ENCODE measurements at places on chromosomes 6 and 20.

DNA sequence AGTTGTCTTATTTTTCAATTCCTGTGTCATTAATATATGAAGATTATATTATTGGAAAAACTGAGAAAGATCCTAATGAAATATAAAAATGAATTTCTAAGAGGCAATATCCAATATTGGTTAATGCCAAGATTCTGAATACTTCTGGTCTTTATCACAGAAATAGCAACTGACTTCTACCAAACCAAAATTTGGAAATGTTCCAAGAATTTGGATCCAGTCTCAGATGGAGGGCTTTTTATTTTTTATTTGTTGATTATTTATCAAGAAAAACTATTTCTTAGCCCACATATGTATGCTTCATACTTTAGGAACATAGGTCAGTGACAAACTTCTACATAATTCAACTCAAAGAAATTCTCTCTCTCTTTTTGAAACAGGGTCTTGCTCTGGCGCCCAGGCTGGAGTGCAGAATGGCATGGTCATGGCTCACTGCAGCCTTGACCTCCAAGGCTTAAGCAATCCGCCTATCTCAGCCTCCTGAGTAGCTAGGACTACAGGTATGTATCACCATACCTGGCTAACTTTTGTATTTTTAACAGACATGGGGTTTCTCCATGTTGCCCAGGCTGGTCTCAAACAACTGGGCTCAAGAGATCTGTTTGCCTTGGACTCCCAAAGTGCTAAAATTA is 13.1 kb downstream of the NUP43 start:
- no peak for DNase-seq

- no peak for DNase-seq
Measured at GRCh38 chr20:33874129-33874528, 63.0 kb downstream of the CHMP4B start.

GRCh38 chr20:13105864-13106457 is 97.2 kb downstream of the SPTLC3 start:
- DNase-seq = no peak

DNA sequence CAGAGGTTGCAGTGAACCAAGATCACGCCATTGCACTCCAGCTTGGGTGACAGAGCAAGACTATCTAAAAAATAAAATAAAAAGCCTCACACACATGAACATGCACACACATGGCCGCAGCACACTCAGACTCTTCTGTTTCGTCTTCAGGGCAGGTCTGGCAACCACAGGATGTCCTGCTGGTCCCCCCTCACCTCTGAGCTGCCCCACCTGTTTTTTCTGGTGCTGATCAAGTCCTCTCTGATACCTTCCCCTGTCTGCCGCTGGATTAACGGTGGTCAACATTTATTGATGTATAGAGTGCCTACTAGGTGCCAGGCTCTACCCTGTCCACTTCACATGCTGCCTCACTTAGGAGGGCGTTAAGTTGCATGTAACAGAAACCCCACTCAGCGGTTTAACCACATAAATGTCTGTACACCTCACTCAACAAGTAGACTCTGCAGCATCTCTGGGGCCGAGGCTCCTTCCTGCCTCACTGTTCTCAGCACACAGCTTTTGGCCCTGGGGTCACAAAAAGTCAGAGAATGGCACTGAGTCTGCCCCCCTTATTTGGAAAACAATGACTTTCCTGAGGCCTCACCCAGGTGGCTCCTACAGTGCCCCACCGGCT is 4.5 kb upstream of the AP5S1 start:
- DNase-seq = no peak

GRCh38 chr20:51386586-51386985 is 155.9 kb downstream of the NFATC2 start:
- DNase-seq = peak; percentile 64

DNA sequence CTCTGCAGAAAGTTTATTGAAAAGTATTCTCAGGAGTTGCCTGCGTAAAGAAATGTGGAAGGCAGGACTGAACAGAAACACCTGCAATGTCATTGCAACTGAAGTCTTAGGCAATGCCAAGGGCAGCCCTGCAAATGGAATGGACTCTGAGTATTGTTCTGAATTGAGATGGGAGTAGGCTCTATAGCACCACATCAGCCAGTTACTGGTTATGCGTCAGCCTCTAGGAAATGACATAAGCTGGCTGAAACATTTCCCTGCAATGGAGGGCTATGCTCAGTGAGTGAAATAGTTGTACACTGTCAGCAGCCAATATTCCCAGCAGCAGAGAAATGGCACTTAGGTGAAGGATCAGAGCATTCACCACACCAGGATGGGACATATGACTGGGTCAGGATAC is 13.8 kb upstream of the GJE1 start:
- no peak for DNase-seq

DNA sequence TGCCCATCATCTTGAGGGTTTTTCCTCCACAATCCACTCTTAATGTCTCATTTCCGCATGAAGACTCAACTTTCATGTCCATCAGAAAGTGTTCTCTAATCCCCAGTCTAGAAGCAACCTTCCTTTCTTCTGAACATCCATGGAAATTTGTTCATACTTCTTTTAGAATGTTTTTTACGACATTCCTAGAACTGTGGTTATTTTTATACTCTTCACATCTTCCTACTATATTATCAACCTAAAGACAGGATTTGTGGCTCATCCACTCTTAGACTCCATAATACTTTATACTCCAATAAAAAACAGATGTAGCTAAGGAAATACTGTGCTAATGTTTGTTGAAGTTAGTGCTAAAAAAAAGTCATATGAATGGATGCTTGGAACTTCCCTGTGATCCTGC is 1.4 kb upstream of the CAP2 start:
- no peak for DNase-seq

DNA sequence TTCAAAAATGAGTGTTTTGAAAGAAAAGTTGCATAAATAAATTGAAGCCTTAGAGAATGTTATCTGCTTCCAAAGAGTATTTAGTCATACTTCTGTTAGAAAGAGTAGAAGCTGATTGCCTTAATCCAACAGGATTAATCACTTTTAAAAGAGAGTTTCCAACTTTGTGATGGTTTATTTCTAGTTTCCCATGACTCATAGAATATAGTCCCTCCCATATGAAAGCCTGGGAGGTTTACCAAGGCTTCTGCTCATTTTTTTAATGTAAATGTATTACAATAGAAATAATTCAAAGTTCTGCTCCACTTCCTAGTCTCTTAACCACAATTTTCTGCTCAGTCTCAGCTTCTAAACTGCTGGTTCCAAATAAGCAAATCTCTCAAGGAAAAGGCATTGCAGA is 118.0 kb upstream of the IRAK1BP1 start:
- DNase-seq = no peak

DNA sequence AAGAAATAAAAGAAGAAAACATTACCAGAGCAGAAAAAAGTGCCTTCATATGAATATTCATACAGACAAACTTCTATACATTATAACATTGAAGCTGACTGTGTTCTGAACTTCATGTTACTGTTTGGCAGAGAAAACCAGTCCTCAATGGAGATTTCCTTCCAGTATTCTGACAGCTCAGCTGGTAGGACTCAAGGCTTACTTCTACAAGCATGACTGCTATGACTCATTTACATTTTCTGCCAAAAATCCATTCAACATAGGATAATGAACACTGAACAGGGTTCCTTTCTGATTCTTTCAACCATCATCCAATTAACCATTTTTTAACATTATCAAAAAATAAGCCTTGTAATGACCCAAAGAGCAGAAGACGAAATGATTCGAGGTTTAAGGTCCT is 25.4 kb downstream of the COL9A1 start:
- DNase-seq = no peak

GRCh38 chr20:33992145-33992922 is 1.4 kb upstream of the RALY start:
- DNase-seq = no peak

DNA sequence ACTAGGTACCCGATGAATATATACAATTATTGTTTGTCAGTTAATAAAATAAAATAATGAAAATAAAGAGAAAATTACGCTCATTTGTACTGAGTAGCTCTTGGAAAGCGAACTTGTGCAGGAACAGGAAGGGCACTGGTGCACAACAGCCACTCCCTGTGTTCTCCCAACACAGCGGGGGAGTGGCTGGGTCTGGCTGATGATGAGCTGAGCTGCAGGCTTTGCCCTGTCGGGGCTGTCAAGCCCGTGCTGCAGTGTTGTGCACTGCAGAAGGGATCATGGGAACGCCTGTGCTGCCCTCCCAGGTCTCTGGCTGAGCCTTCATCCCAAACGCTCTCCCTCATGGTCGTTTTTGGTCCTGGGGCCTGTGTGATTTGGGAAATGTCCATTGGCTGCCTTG is 131.7 kb upstream of the MAP3K4 start:
- DNase-seq = no peak

GRCh38 chr6:10713962-10714361 is 8.9 kb upstream of the TMEM14C start:
- DNase-seq = no peak

- no peak for DNase-seq
Measured at GRCh38 chr20:35942243-35942642, 12.1 kb downstream of the SCAND1 start.

DNA sequence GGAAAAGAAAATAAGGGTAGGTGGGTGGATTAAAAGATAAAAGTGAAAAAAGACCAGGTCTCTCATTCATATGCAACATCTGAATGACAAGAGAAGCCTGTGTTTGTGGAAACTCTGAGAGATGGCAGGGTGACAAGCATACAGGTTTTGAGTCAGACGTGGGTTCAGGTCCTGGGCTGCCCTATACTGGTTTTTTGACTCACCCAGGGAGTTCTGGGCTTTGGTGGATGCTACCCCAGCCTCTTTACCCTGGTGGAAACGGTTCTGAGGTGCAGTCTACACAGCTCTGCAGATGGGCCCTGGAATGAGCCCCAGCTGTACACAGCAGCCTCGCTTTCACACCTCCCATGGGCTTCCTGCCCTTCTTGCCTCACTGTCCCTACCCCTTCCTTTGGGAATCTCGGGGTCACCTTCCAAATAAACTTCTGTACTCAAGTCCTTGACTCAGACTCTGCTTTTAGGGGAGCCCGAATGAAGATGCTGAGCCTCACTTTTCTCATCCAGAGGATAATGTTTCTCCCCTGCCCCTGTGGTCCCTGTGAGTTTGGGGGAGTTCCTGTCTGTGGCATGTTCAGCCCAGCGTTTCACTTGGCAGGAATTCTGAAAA is 77.7 kb upstream of the CLDN20 start:
- DNase-seq = peak; percentile 68

GRCh38 chr6:52900536-52900935 is 9.0 kb downstream of the GSTA3 start:
- DNase-seq = no peak

DNA sequence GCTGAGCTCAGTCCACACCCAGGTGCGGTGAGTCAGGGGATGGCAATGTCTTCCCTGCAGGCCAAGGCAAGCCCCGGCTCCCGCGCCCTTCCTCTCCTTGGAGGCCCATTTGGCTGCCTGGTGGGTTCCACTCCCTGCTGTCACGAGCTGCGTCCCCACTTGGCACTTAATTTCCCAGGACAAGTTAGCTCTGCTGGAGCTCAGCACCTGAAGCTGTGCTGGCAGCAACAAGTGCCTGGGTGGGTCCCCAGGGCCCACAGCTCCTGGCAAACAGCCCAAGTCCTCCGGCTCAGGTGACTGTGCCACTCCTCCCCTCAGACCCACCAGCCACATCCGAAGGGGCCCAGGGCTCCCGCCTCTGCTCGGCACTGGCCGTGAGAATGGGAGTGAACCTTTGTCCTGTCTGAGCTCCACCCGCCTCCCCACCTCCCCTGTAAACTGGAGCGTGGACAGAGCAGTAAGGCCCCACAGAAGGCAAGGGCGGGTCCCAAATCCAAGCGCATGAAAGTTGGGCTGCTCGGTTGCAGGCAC is 16.9 kb downstream of the LAMA5 start:
- no peak for DNase-seq

GRCh38 chr20:2006452-2007361 is 12.8 kb upstream of the PDYN start:
- DNase-seq = peak; percentile 41

DNA sequence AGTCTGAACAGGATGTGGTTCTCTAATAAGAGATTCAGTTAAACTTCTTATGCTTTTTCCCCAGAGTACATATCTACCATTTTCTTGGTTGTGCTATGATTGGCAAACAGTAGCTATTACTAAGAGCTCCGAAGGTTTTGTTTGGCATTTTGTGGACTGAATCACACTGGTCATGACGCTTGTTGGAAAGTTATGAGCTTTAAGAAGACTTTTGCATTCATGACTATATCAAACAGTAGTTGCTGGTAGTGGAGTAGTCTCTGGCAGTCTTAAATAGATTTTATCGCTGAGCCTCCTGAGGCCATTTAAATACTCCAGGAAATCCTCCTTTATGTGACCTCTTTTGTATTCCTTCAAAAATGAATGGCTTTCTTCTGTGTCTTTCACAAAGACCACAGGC is 40.8 kb downstream of the CCDC170 start:
- no peak for DNase-seq

DNA sequence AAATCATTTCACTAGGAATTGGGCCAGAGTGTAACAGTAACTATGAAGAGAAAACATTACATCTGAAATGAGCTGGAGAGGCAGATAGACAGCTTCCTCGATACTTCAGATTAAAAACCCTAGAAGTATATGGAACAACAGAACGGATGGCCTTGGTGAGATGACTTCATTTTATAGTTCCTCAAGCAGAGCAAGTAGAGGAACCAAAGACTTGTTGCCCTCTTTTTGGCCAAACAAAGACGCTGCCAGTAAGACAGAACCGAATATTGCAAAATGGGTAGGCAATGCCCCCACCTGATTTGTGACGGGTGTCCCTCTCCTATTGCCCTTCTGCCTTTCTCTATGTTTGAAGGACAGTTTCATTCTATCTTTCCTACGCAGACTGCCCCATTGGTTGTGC is 53.5 kb downstream of the AGPAT4 start:
- DNase-seq = no peak

DNA sequence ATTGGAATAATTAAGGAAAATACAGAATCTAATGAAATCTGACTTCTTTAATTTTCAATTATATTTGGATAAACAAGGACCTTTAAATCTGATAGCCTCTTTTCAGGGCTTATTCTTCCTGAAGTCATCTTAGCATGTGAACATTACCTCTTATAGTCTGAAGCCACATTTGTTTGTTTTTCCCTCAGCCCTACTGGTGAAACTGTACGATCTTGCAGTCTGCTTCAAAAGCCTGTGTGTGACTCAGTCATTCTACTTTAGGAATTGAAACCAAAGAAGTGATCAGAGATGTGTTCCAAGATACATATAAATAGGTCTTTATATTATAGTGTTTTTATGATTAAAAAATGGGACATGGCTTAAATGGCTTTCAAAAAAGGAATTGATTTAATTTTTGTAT is 67.5 kb downstream of the MACROD2 start:
- DNase-seq = no peak

- DNase-seq = no peak
Measured at GRCh38 chr6:45757443-45758130, 258.1 kb downstream of the CLIC5 start.

- peak; percentile 40 for DNase-seq
Measured at GRCh38 chr6:41505122-41506049, 40.8 kb upstream of the FOXP4 start.

- peak; percentile 21 for DNase-seq
Measured at GRCh38 chr20:52150440-52151258, 40.9 kb downstream of the ZFP64 start.

- peak; percentile 18 for DNase-seq
Measured at GRCh38 chr6:38012573-38012972, 193.0 kb downstream of the ZFAND3 start.

All from stimulated activated naive CD8-positive, alpha-beta T cell treated with anti-CD3 and anti-CD28 coated beads, Interleukin-15, Interleukin-2, amounts not matched to agents 100 U/mL and 50 U/mL, for 24 hours (primary cell).